Activated naive CD4-positive, alpha-beta T cell treated with anti-CD3 and anti-CD28 coated beads, Interleukin-2, amount 50 U/mL, for 72 hours (primary cell): ENCODE measurements at places on chromosomes 5 and 9.

GRCh38 chr5:130496215-130496614 is 592.0 kb downstream of the CHSY3 start:
- DNase-seq = no peak

DNA sequence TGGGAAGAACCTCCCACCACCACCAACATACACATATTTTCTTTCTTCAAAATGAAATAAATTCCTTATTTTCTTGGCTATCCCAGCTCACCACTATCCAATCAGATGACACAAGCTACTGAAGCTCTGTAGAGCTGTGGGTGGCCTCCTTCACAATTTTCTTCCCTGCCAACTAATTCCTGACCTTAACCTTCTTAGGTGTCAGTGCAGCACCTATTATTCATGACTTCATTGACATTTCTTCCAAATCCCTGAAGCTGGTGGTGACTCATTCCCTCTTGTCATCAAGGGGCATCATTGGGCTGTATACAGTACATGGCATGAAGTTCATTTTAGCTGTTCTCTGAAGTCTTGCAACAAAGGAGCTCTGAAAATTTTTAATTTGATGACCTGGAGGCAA is 42.0 kb upstream of the ADRA1B start:
- DNase-seq = no peak

DNA sequence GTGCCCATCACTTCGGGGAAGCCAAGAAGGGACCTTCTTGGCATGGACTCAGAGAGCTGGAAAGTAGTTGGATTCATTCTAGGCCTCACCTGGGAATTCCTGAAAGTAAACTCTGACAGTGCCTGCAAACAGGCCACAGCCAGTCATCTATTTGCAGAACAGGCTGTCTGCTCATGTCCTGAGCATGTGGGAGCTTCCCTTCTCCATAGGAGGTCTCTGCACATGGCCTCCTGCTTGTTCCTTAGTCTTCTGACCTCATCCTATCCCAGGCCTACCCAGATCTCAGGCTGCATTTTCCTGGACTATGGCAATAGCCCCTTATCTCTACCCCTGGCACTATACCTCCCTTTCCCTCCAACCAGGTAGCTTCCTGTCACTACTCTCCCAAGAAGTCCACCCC is 67.2 kb upstream of the FSTL4 start:
- no peak for DNase-seq

DNA sequence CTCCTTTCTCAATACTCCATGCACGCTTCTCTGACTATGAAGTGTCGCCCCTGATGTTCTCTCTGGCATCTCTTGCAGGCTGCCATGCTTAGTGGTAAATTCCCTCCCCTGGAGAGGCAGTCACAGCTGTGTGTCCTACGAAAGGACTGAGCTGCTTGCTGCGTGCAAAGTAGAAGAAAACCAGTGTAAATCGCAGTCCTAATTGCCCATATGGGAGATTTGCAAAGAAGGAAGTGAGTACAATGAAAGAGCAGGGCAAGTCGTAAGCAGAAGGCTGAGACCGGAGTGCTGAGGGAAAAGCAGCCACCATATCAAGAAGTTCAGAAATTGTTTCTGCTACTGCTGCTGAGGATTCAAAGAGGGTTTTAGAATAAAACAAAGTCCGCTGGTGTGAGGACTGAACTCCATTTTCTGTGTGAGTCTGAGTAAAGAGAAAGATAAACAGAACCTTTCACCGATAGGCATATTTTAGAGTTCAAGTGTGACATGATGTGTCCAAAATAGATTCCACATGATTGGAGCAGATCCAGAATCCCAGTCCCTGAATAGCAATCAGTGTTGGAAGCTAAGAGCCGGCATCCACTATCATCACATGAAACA is 507.8 kb upstream of the MPDZ start:
- DNase-seq = no peak

DNA sequence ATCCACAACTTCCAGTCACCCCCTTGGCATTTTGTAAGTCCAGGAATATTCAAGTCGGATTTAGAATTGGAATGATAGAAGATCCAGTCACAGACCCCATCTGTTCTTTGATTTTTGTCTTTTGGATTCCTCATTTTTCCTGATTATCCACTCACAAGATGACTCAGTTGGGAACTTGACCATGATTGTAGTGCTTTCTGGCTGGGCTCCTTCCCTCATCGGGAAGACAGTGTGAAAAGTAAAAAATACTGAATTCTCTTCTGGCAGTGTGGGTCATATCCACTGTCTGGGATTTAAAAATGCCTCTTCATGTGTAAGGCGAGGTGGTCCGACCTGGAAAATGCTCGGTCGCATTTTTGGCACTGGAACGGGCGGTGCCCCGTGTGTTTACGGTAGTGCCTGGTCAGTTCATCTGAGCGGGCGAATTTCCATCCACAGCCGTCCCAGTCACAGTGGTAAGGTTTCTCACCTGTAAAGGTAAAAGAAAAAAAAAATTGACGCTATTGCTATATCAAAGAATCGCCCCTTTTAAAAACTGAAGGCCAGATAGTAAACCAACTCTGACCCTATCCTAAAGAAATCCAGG is 4.0 kb downstream of the KLF4 start:
- no peak for DNase-seq

DNA sequence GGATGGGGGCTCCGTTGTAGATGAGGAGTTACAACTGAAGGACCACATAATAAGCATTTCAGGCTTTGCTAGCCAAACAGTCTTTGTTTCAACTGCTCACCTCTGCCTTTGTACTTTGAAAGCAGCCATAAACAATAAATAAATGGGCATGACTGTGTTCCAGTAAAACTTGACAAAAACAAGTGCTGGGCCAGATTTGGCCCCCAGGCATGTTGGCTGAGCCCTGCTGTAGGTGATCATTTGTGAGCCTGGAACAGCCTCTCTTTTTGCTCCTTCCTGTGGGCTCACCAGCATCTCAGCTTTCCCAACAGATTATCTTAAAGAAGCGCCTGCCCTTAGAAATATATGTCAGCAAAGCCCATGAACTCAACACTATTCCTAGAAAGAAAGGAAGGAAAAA is 149.4 kb downstream of the GOLPH3 start:
- DNase-seq = no peak

- no peak for DNase-seq
These were observed 22.0 kb downstream of the RC3H2 start for GRCh38 chr9:122883125-122883524.

DNA sequence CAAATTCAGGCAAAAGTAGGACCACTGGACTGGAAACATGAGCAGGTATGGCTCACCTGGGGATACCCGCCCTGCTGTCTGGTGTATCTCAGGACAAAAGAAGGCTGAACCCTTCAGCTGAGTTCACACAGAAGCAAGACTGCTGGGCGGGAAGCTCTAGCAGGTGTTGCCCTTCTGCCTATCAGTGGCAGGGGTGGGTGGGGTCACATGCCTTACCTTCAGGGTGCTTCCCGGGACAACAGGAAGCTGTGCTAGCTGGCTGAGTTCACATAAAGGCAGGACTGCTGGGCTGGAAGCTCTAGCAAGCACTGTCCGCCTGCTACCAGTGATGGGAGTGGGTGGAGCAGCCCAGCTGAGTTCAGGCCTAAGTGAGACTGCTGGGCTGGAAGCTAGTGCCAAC is 498.8 kb upstream of the ZNF608 start:
- no peak for DNase-seq
